ENCODE measurements at places on chromosomes 5 and 9. TPM values are rescaled to one million over a fixed set of nuclear protein-coding genes. Genes with fewer than 3 reads are reported as not detected.

GRCh38 chr5:132220491-132220890 lies 7.2 kb downstream of the P4HA2 start:
- no peaks in the 10 kb centered on the region for H3K27me3 ChIP-seq
- H3K27ac ChIP-seq: no peak overlapping the region
- no peak overlapping the region for H3K4me3 ChIP-seq
- H3K4me1 ChIP-seq: no peaks in the 10 kb centered on the region
- no peaks in the 10 kb centered on the region for H3K36me3 ChIP-seq

The TRIM36 gene
- total RNA-seq: not detected

DNA sequence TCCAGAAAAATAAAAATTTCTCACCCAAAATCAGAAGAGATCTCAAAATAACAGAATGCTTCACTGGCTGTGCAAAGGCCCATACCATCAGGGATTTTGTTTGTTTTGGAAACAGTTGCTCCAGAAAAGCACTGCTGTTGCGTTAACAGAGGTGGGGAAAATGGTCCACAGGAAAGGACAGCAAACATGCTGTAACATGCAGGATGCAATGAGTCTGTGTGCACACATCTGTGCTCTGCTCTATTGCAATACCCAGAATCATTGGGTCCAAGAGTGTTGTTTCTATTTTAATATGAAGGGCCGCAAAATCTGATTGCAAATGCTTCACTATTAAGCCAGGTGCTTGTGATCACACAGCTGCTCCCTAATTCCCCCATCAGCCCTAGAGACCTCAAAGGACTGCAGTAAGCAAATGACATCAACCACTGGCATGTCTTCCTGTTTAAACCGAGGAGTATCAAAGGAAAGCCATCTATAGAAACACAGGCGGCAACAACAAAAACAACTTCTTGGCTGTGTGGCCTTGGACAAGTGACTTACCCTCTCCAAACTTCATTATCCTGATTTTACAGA lies 141.0 kb downstream of the DCP2 start:
- H3K36me3 ChIP-seq: no peaks in the 10 kb centered on the region
- no peaks in the 10 kb centered on the region for H3K27me3 ChIP-seq
- no peak overlapping the region for H3K4me3 ChIP-seq
- no peak for DNase-seq

DNA sequence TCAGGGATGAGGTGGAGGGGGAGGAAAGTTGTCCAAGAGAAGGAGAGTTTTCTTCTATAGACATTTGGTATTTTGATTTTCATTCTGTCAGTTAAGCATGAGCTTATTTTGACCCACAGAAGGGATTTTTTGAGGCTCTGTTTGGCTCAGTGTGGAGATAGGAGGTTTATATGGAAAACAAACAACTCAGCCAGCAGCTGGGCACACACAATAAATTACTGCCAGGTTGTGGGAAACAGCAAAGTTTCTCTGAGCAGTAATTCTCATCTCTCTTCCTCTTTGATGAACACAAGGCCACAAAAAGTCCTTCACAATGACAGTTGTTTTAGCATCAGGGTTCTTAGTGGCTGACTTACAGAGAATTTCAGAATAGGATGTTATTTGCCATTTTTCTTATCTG lies 486.1 kb downstream of the KDM4C start:
- no peak overlapping the region for H3K27ac ChIP-seq
- peaks cover 3% of the 10 kb centered on the region for H3K27me3 ChIP-seq
- H3K4me1 ChIP-seq: no peaks in the 10 kb centered on the region
- no peak overlapping the region for H3K4me3 ChIP-seq
- DNase-seq: no peak

The ARAP3 gene
- 1.7 TPM for total RNA-seq

DNA sequence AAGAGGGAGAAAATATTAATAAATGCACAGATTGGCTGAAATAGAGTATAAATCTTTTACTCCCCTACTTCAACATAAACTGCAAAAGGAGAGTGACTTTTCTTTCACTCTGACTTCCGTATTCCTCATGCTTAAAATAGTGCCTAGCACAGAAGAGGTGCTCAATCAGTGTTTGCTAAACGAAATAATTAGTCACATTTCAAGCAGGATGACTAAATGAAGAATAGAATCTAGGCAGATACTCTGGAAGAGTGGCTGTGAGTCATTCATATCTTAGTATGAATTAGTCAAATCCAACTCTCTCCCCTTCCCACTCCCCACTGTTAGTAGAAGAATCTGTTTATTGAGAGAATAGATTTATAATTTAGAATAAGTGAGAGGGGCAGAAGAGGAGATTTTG lies 4.8 kb downstream of the CD274 start:
- H3K27me3 ChIP-seq: no peaks in the 10 kb centered on the region
- no peak overlapping the region for H3K27ac ChIP-seq
- no peaks in the 10 kb centered on the region for H3K36me3 ChIP-seq
- H3K4me1 ChIP-seq: peaks cover 2% of the 10 kb centered on the region

DNA sequence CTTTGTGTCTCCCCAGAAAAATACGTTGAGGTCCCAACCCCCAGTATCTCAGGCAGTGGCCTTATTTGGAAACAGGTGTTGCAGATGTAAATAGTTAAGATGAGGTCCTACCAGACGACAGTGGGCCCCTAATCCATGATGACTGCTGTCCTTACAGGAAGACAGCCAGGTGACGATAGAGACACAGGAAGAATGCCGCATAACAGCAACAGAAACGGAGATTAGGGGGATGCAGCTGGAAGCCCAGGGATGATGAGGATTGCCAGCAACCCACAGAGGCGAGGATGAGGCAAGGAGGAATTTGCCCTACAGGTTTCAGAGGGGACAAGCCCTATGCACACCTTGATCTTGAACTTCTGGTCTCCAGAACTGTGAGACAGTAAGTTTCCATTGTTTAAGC lies 46.5 kb downstream of the ROPN1L start:
- H3K4me1 ChIP-seq: no peaks in the 10 kb centered on the region
- no peaks in the 10 kb centered on the region for H3K27me3 ChIP-seq
- no peak overlapping the region for H3K4me3 ChIP-seq
- no peak for DNase-seq
- H3K27ac ChIP-seq: no peak overlapping the region
- no peaks in the 10 kb centered on the region for H3K36me3 ChIP-seq

- DNase-seq: no peak
- H3K27me3 ChIP-seq: no peaks in the 10 kb centered on the region
- H3K4me1 ChIP-seq: no peaks in the 10 kb centered on the region
- H3K27ac ChIP-seq: no peak overlapping the region
Measured at GRCh38 chr9:129285979-129286772, 108.1 kb upstream of the IER5L start.

The NR6A1 gene
- total RNA-seq: 0.39 TPM

GRCh38 chr5:81856948-81857928 lies 106.3 kb upstream of the SSBP2 start:
- no peak overlapping the region for H3K4me3 ChIP-seq
- H3K36me3 ChIP-seq: no peaks in the 10 kb centered on the region
- H3K4me1 ChIP-seq: peaks cover 5% of the 10 kb centered on the region
- peaks cover 3% of the 10 kb centered on the region for H3K27me3 ChIP-seq

DNA sequence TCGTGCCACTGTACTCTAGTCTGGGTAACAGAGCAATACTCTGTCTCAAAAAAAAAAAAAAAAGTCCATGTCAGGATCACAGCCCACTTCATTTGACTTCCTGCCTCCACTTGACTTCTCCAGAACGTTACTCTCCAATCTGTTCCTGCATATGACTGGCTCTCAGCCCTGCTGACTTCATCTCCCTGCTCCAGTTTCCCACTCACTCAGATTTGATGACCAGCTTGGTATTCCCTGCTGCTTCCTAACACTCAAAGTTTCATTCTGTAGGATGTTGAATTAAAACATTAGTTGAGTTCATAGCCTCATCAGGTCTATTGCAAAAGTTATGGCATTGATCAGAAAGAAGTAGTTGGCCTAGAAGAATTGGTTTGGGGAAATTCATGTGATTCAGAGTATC lies 52.3 kb downstream of the UGCG start:
- H3K4me3 ChIP-seq: no peak overlapping the region
- no peaks in the 10 kb centered on the region for H3K36me3 ChIP-seq
- DNase-seq: no peak
- H3K27me3 ChIP-seq: no peaks in the 10 kb centered on the region

DNA sequence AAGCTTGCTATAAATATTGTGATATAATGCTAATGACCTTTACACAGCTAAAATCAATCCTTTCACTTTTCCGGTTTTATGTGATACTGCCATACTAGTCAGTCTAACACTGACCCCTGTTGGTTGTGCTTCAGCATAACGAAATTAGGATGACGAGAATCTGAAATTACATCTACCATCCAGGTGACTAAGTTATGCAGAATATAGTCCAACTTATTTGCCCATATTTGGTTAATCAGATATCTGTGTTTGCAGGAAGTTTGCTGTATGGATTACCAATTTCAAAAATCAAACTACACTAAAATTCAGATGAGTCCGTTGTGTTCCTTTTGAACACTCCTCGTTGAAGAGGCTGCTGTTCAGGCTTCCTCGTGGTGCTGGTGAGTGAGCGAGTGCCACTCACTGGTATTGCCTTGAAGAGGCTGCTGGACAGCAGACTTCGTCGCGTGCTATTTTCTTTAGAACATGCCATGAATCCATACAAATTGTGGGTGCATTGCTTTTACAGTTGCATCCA lies 32.5 kb downstream of the TENT4A start:
- no peak overlapping the region for H3K4me3 ChIP-seq
- H3K36me3 ChIP-seq: peaks cover 75% of the 10 kb centered on the region
- H3K27ac ChIP-seq: no peak overlapping the region
- DNase-seq: no peak
- no peaks in the 10 kb centered on the region for H3K27me3 ChIP-seq

Data from T-cell (primary cell).